ENCODE measurements at places on chromosomes 11 and 22.

DNA sequence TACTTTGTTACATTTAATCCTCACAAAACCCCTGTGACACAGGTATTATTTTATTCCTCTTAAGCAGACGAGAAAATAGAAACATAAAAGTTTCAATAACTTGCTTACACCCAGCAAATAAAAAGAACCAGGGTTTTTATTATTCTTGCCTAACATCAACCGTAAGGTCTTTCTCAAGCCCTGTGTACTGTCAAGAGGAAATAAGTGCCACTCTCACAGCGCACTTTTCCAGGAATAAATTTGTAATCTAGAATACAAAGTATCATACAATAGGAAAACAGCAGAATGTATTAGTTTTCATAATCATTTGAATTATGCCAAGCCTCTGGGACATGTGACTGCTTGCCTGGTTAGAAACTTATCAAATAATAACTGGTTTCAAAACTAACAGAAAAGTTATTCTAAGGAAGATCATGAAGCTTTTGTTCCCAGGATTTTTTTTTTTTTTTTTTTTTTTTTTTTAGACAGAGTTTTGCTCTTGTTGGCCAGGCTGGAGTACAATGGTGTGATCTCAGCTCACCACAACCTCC, 7.4 kb downstream of the CCDC34 start:
- no peak for DNase-seq

- no peak for DNase-seq
These were observed 531.9 kb downstream of the DLG2 start for GRCh38 chr11:85095239-85095638.

DNA sequence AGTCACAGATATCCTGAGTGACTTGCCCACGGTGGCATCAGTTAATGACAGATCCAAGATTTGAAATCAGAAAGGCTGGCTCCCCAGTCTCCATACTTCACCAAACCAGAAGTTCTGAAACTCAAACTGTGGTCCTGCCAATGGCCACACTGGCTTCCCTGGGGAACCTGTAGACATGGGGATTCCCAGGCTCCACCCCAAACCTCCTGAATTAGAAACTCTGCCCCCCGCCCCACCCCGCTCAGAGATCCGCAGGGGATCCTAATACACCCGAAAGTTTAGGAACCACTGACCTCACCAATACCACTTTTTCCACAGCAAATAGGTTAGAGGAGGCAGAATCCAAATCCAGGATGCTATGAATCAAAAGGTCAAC, 15.3 kb downstream of the RTN4RL2 start:
- DNase-seq, result no peak

GRCh38 chr11:130216591-130217132, 57.1 kb downstream of the ST14 start:
- DNase-seq, result no peak

GRCh38 chr11:61297341-61297740, 2.2 kb upstream of the VWCE start:
- DNase-seq, result peak; percentile 16

DNA sequence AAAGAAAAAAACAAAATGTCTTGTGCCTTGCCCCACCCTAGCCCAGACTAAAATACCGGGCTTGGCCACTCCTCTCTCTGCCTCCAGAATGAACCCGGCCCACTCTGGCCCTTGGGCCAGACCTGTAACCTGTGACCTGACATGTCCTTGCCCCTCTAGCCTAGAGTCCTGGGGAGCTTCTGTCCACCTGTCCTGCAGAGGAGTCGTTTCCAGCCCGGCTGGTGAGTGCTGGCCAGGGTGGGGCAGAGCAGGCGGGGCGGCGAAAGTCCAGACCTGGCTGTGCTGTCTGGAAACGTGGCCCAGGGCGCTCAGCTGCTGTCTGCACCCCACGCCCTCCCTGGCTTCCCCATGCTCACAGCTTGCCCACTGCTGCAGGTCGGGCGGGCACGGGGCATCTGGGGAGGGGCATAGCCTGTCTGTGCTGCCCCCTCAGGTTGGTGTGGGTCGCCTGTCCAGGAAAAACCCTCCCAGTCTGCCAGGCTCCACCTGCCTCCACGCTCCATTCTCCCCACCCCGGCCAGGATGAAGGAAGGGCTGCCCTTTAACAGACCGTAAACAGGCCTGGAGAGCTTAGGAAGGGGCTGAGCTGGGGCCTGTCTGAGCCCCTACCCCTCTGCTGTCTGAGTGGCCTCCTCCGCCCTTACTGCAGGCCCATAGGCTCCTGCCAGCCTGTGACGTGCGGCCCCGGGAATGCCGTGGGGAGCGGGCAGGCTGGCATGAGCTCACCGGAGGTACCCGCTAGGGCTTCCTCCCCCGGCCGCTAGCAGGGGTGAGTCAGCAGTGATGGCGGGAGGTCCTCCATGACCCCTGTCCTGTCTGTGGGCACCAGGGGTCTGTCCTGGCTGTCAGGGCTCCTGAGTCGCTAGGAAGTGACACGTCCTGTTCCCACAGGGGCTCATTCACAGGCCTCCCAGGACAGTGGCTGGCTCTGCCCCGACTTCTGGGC, 1.9 kb downstream of the CD151 start:
- DNase-seq, result peak; percentile 90

DNA sequence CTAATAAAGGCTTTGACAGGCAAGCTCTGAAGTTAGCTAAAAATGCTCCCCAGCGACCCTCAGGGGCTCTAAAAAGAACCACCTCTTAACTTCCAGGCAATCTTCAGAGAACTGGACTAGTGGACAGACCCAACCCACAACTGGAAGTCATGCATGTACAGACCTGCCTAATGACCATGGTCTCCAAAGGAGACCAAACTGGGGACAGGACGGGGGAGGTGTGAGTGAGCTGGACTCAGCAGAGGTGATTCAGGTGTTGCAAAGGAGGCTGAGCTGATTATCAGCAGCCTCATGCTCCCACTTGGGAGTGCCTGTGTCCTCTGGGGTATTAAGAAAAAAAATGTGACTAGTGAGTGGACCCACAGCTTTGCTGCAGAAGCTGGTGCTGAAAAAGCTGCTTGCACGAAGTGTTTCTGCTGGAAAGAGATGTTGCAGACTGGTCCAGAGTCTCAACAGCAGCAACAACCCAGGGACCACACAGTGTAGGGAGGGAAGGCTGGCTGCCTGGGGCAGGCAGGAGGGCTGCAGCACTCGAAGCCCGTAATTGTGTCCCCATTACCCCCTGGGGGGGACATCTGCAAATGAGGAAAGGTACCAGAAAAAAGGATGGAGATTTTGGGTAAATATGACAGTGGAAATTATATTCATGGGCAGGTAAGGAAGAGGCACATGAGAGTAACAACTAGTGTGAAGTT, 35.3 kb downstream of the PITPNB start:
- DNase-seq, result no peak

- no peak for DNase-seq
These were observed 10.2 kb upstream of the LTO1 start for GRCh38 chr11:69685348-69685747.

GRCh38 chr22:40720538-40721256, 41.4 kb downstream of the MCHR1 start:
- no peak for DNase-seq

GRCh38 chr11:30245621-30246020, 14.8 kb downstream of the FSHB start:
- no peak for DNase-seq

GRCh38 chr11:18699269-18699596, 654 bp downstream of the TMEM86A start:
- no peak for DNase-seq

Measured in SW480 (cell line).